ENCODE measurements at places on chromosomes 16 and 17.

- DNase-seq, result no peak
Observed at GRCh38 chr16:86375851-86376250, 134.5 kb upstream of the FOXF1 start.

DNA sequence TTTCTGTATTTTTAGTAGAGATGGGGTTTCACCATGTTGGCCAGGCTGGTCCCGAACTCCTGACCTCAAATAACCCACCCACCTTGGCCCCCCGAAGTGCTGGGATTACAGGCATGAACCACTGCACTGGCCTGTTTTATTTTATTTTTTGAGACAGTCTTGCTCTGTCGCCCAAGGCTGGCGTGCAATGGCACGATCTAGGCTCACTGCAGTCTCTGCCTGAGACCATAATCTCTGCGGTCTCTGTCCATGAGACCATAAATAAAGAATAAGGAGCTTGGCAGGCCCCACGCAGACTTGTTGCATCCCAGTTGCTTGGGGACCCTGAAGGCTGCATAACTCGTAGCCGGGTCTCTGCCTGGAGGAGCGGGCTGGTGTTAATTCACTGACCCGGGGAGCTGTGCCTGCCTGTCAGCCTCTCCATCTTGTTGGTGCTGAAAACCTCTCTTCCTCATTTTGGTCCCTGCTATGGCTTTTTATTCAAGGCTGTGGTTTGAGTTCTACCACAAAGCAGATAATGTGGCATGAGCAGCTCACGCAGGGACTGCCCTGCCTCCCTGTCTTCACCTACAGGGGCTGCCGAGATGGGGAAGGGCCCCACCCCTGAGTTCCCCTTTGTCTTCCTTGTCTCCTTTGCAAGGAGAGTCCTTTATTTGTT lies 82.1 kb downstream of the MSI2 start:
- no peak for DNase-seq

GRCh38 chr17:48841395-48841831 lies 10.6 kb downstream of the CALCOCO2 start:
- no peak for DNase-seq

DNA sequence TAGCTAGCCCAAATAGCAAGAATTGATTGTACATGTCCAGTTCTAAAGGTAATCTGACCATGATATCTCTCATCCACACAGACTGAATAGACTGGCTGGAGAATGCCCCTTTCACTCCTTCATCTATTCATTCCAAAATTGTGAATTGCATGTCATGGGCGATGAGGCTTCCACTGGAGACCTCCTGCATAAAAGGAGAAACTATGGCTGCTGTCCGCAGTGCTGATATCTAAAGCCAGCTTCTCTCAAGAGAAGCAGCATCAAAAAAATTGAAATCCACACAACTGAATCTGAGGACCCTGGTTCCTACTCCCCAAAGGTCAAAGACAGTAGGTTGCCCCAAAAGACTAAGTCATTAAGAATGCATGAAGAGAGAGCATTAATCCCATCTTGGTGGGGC lies 7.9 kb upstream of the SCNN1G start:
- no peak for DNase-seq

- DNase-seq, result no peak
Observed at GRCh38 chr17:80146121-80147034, 550 bp downstream of the EIF4A3 start.

DNA sequence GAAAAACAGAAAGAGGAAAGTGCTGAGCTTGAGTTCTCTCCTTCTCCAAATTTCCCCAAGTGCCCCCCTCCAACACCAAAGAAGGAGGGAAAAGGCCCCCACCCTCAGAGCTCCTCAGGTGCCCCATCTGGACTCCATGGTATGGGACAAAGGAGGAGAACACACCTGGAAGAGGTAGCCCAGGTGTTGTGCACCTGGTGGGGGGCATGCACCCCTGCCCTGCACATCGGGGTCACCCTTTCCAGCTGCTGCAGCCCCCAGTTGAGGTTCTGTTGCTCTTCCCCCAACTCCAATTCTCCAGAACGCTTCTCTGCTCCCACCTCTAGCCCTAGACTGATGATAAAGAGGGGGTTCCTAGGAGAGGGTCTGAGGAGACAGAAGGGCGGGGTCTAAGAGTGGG lies 3.0 kb upstream of the COL1A1 start:
- no peak for DNase-seq

DNA sequence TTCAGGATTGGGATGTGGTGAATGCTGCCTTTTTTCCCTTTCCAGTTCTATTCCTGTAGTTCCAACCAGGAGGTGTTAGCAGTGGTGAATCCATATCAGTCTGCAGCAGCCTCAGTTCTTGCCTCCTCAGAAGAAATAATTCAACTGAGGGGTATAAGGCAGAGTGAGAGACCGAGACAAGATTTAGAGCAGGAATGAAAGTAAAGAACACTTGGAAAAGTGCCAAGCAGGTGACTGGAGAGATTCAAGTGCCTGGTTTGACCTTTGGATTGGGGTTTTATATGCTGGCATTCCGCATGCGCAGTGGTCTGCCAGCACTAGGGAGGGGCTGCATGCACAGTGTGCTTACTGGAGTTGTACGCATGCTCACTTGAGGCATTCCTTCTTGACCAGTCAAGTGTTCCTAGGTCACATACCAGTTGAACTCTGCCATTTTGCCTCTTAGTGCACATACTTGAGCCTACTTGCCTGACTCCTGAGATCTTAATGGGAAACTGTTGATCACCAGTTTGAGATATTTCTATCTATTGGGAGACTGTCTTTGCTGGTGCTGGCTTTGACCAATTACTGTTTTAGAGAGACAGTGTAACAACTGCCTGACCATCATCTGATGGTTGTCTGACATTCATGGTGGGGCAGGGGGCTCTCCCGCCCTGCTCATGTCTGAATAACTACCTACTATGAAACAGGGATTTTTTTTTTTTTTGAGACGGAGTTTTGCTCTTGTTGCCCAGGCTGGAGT lies 680 bp upstream of the CCL15 start:
- DNase-seq, result no peak
